Renal cortex interstitium (tissue), 15 donors: ENCODE measurements at places on chromosomes 2 and 18.

GRCh38 chr2:39778233-39778632 lies 825 bp downstream of the THUMPD2 start:
- no peak for DNase-seq

- no peak for DNase-seq
These were observed 30.9 kb upstream of the DOCK10 start for GRCh38 chr2:225073198-225073597.

- no peak for DNase-seq
These were observed 114.7 kb upstream of the CXCR4 start for GRCh38 chr2:136232456-136233172.

DNA sequence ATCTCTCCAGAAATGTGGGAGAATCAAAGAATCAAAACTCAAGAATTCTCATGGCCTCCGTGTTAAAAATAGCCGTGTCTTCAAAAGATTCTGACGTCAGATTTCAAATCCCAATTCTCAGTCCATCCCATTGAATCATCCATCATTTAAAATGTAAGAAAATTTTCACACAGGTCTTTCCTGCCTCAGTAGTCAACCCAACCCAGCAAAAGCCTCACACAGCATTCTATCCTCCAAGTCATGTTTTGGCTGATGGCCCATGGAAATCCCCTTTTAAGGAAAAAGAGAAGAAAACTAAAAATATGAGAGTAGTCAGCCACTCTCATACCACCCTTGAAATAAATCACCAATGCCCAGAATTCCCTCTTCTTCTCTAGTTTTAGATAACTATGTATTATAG lies 211.8 kb downstream of the C1D start:
- no peak for DNase-seq

DNA sequence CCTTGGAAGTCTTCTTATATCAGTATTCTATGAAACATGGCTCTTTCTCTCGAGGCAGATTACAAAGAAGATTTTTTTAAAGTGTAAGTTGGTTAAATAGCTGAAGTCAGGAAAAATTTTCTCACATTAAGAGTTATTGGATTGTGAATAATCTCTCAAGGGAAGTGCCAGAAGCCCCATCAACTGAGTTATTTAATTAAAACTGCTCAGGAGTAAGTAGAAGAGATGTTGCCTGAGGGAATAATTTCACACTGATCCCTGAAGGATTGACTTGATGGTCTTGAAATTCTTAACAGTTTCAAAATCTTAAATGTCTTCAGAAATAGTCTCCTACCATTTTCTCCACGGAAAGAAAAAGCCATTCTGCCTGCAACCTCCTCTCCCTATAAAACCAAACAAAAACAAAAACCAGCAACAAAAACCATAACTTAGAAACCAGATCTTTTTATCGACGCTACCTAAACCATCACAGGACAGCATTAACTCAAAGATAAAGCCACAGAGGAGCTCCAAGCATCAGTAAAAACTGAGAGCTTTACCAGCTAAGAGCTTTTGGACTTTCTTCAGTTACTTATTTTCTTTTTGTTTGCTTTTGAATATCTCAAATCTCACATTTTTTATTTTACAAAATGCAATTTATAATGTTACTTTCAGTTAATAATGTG lies 12.9 kb downstream of the CD226 start:
- no peak for DNase-seq

DNA sequence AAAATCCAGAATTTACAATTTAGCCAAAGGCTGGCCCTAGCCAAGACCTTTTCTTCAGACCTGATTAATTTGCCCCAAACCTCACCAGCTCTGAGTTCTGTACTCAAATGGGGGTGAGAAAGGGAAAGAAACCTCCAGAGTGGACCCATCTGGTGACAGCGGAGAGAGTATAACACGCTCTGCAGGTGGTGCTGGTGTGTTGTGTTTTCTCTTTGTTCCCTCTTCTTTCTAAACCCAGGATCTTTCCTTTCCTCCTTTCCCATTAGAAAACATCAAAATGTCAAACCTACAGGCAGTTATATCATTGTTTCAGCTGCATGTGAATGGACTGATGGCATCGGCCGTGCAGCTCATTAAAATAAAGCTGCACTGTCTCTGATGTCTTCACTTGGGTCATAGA lies 253.2 kb upstream of the SP5 start:
- DNase-seq = no peak

- DNase-seq = no peak
These were observed 680 bp downstream of the TTN start for GRCh38 chr2:178806543-178806942.

DNA sequence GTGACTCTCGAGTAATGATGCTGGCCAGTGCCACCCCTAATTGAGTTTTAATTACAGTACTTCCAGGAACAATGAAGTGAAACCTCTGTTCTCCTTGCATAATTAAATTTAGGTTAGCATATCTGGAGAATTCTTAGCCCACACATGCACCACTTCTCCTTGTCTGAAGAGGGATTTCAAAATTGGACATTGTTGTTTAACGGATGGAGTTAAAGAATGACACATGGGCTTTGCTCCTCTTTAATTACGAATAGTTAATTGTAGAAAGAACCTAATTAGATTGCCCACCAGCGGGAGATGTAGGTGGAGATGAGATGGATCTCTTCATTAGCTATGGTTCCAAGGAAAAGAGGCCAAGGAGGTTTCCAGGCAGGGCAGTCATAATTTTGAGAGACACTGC lies 33.1 kb upstream of the EN1 start:
- DNase-seq = no peak

- no peak for DNase-seq
These were observed 54.6 kb upstream of the RASGRP3 start for GRCh38 chr2:33421820-33422219.

- DNase-seq = no peak
These were observed 209.5 kb downstream of the NDUFA10 start for GRCh38 chr2:239815671-239816070.

- no peak for DNase-seq
These were observed 51.1 kb upstream of the SLC66A3 start for GRCh38 chr2:11103984-11104793.

- no peak for DNase-seq
These were observed 143.8 kb downstream of the MEIS1 start for GRCh38 chr2:66578687-66579106.

- no peak for DNase-seq
These were observed 7.7 kb upstream of the EFEMP1 start for GRCh38 chr2:55931281-55931680.

DNA sequence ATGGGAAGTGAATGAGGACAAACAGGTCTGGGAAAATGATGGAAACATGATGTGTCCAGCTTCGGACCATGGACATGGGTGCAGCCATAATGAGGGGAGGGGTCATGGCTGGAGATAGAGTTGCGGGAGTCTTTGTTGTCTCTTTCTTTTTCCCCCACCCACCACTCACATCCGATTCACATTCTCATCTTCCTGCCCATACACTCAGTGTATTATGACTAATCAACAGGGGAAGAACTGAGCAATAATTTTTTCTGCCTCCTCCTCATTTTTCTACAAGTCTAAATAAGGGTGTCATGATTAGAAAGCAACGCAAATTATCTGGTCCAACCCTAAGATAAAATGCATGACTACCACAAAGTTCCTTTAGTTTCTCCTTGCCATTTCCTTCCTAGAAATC lies 5.7 kb upstream of the SERPINB2 start:
- DNase-seq = no peak

DNA sequence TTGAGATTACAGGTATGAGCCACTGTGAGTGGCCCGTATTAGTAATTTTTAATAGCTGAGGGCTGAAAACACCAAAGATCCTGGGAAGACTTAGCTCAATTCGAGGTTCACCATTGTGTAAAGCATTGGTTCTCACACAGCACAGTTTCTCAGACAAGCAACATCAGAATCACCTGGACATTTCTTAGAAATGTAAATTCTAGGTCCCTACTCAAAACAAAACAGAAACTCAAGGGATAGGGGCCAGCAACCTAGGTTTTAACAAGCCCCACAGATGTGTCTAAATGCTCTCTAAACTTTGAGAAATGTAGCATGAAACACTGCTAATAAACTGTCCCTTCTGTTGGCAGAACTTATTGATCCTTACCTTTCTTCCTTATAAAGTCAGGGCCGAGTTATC lies 681.2 kb downstream of the RNF144A start:
- DNase-seq = no peak

GRCh38 chr2:25276569-25277465 lies 64.9 kb downstream of the DNMT3A start:
- peak; percentile 55 for DNase-seq

- no peak for DNase-seq
These were observed 752.2 kb downstream of the DPP10 start for GRCh38 chr2:115194623-115195022.

GRCh38 chr18:34991561-34991960 lies 49.7 kb upstream of the MAPRE2 start:
- DNase-seq = no peak

GRCh38 chr2:236818281-236819045 lies 248.8 kb downstream of the ACKR3 start:
- no peak for DNase-seq

GRCh38 chr18:79129120-79129519 lies 59.9 kb downstream of the ATP9B start:
- DNase-seq = no peak

DNA sequence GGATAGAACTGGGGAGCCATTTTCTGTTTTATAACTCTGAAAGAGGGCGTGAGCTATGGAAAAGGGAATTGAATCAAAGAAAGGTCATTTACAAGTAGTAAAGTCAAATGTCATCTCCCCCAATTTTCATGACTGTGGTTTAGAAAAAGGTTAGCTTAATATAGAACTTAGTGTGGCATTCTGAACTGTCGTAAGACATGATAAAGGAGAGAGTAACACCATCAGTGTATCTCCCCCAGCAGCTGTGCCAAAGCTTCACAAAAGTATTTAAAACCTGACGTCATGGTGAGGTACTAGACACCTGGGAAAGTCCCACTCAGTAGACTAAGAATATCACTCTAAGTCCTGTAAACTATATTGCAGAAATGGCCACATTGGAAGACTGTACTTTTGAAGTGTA lies 5.8 kb upstream of the IKZF2 start:
- DNase-seq = no peak

DNA sequence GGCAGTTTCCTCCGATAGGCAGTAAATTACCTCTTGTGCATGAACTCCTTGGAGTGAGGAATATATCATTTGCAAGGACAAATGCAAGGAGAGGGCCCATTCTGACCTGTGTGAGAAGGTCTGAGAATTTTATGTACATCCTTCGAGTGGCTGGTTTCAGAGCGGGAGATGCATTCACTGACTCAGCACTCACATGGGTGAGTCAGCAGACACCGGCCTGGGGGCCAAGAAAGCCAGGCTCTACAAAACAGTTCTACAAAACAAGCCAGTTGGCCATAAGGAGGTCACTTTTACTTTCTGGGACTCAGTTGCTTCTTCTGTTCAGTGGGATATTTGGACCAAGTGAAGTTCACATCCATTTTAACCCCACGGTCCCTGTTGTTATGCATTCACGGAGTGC lies 35.3 kb downstream of the CYP26B1 start:
- no peak for DNase-seq

DNA sequence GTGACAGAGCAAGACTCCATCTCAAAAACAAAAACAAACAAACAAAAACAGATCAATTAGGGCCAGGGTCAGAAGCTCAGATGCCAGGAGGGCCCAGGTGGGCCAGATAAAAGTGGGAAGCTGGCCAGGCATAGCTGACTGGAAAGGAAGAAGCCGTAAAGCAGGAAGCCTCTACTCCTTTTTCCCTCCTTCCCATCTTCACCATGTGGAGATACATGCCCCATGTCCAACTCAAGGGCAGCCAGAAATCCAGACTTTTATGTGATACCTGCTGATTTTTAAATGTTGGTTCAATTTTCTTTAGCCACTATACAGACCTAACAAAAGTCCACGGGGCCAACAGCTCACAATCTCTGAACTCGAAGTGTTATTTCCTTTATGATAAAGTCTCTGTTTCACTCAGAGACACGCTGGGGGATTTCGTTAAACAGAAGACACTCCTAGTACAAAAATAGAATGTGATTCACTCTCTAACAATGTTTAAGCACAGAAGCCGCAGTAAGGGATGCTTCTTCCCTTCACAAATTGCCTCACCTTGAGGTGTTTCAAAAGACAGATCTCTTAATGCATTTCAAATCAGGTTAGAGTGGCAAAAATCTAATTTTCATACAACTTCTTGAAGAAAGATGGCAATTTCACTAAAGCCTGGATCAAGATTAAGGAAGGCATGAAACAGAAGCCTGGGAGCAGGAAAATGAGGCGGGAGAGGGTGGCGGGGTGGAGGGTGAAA lies 14.0 kb downstream of the TMEM247 start:
- DNase-seq = no peak

- no peak for DNase-seq
These were observed 23.8 kb upstream of the HNRNPA3 start for GRCh38 chr2:177188482-177189469.

GRCh38 chr2:42045848-42046748 lies 1.7 kb upstream of the PKDCC start:
- DNase-seq = no peak

GRCh38 chr18:44178476-44178875 lies 502.2 kb upstream of the SETBP1 start:
- no peak for DNase-seq

DNA sequence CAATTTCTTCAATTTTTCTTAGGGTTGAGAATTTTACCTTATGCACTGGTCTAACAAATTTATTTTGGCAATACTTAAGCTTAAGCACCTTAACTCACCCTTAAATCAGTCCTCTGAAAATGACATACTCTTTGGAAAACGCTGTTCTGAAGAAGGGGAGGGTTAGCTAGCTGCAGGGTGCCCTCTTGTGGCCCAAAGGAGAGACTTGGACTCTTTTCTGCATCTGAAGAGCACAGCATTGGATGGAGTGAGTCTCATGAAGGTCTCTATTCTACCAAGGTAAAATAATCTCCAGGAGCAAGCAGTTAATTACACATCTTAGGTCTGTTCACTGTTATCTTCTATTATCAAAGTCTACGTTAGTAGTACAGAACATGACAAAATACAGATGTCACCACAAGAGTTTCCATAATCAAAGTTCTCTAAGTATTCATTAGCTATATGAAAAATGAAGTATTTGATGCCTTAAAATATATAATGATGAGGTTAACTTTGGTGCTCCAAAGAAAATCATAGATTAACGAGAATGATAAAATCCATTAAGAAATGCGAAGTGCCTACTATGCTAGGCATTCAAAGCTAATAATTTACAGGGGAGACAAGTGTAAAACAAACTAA lies 24.4 kb downstream of the PUM2 start:
- no peak for DNase-seq

- no peak for DNase-seq
These were observed 168.0 kb downstream of the SPP2 start for GRCh38 chr2:234218266-234219045.

DNA sequence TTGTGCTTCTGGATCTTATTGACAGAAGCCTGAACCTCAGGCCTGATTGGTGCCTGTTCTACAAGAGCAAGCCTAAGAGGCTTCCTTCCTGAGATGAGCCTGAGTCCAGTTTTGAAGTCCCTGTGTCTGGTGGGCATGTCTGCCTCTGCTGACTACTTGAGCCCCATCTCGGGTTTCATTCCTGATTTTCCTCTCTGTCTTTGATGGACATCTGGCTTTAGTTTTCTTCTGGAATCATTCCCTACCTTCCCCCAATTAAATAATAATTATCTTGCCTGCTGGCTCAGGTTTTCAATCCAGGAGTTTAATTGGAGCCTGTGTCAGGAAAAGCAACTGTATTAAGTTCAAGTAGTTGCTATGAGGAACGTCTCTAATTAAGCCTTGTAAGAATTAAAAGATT lies 135.5 kb upstream of the MC4R start:
- no peak for DNase-seq
